ENCODE measurements at places on chromosomes 2 and 18.

GRCh38 chr2:174611854-174612253, 14.2 kb upstream of the WIPF1 start:
- DNase-seq, result no peak

DNA sequence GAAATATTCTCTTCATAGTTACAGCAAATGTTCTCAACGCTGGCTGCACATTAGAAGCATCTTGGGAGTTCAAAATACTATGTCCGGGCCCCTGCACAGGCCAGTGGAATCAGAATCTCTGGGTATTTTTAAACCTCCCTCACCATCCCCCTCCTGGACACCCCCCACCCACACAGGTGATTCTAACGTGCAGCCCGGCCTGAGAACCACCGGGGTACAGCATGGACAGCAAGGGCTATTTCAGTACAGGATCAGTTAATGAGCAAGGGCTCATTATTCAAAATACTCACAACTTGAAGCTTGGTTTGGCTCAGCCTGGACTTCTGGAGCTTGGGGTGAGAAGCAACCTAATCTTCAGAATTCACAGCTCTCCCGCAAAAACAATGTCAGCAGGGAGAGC, 31.4 kb downstream of the INO80C start:
- DNase-seq, result no peak

DNA sequence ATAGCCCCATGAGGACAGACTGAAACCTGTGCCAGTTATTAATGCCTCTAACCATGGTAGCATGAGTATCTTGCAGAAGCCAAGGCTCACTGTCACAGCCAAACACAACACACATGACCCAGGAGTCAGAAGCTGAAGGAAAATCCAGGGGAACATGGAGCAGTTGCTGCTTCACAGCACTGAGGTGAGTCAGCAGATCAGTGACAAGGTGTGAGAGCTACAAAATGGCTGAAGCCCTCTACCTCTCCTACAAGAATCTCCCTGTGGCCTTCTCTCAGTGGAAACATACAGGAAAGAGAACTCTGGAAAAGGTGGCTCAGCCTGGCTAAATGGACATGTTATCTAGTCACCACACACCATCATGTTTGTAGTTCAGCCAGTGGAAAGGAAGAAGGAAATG, 93.5 kb downstream of the NAB1 start:
- no peak for DNase-seq

- DNase-seq, result no peak
These were observed 41.7 kb downstream of the POLR1A start for GRCh38 chr2:86064006-86064405.

DNA sequence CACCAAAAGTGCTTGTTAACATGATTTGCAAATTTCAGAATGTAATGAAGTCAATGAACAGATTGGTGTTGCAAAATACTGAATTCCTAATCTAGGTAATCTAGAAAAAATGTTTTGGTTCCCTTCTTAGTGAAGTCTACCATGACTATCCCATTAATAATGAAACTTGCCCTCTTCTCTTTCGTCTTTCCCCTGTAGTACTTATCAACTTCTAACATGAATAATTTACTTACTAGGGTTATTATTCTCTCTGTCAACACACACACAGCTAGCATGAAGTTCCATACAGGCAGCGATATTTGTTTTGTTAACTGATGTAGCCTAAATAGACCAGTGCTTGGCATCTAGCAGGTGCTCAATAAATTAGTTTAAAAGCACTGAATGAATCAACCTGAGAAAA, 160.2 kb downstream of the NCK2 start:
- no peak for DNase-seq

DNA sequence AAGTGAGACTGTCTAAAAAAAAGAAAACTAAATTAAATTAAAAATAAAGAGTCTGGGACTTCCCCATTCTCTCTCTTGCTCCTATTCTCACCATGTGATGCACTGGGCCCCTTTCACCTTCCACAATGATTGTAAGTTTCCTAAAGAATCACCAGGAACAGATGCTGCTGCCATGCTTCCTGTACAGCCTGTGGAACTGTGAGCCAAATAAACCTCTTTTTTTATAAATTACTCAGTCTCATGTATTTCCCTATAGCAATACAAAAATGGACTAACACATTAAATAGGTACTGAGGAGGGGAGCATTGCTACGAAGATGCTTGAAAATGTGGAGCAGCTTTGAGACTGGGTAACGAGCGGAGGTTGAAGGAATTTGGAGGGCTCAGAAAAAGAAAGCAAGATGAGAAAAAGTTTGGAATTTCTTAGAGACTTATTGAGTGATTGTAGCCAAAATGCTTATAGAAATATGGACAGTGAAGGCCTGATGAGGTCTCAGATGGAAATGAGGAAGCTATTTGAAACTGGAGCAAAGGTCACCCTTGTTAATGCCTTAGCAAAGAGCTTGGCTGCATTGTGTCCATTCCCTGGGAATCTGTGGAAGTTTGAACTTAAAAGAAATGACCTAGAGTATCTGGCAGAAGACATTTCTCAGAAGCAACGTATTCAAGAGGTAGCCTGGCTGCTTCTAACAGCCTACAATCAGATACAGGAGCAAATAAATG, 128.7 kb downstream of the EIPR1 start:
- no peak for DNase-seq

- DNase-seq, result no peak
These were observed 5.1 kb downstream of the SFT2D3 start for GRCh38 chr2:127706215-127706990.

DNA sequence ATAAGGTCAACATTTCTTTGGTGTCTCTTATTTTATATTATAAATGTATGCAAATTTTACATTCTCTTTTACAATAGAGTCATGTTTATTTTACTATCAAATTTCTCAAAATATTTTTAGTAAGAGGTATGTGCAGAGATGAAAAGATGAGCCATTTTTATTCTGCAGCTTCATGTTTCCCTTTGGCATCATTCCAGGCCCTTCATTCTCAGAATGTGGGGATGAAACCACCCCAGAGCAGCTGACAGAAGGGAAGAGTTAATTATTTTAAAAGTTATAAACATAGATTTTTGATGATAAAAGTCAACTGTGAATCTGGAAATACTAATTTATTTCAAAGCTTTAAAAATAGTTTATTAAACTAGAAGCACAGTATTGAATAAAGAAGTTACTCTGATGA, 12.8 kb upstream of the FSHR start:
- no peak for DNase-seq

- no peak for DNase-seq
These were observed 10.0 kb downstream of the MAPK4 start for GRCh38 chr18:50569930-50570329.

DNA sequence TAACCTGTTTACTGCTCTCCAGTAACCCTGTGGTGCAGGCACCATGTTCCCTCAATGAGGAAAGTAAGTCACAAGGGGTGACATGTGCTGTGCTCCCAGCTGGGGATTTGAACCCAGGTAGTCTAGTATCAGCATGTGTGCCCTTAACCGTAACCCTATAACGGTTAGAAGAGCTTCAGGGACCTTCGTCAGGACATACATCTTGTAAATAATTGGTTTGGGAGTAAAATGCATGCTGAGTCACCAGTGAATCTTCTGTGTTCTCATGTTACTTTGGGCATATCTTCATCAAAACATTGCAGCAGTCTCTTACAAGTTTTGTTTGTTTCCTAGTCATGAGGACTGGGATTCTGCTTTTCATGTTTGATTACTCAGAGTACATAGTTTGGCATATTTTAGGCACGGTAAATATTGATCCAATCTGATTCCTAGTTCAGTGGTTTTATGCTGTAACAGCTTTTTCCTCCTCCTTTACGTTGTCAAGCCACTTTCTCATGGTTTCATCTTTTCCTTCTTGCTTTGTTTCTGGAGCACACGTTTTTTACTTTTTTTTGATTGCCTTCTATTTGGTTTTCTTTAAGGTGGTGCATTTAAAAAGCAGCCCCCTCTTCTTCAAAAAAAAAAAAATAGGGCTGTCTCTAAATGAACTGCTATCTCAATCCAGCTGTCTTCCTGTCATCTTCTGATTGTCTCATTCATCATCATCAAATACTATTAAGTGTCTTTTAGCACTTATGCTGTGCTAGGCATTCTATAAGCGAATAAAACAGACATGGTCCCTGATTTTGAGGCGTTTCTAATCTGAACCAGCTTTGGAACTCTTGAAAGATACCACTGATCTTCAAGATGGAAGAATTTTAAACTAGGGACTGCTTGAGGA, 50.4 kb downstream of the CLIP4 start:
- no peak for DNase-seq

DNA sequence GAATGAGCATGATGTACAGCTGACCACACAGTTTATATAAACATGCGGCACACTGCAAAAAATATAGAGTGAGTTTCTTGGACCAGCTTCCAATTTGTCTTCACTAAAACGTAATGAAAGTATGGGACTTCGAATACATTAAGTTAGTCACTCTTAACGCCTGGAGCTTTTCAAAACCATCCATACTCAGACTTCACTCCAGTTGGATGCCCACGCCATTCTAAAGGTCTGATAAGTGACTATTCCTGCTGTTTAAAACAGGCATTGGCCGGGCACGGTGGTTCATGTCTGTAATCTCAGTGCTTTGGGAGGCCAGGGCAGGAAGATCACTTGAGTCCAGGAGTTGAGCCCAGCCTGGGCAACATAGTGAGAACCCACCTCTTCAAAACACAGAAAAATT, 84.6 kb downstream of the MYL12B start:
- DNase-seq, result no peak

DNA sequence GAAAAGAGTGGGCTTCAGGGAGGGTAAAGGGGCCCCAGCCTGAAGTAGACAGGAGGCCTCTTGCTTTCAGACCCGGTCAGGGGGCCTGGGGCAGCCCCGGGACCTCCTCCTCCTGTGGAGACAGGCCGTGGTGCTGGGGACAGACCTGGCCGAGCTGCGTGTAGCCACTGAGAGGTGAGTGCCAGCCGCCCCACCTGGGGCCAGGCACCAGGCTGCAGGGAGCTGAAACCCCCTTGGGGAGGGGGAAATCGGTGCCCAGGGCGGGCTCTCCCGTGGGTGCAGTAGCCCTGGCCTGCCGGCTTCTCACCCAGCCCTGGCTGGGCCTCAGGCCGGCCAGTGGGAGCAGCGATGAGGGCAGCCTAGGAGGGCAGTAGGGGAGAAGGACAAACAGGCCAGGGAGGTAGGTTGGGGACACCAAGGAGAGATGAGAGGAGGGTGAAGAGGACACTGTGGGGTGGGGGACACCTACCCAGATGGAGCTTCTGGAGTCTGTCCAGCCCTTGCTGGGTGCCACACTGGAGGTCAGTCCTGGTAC, 24.0 kb downstream of the CROCC2 start:
- no peak for DNase-seq

DNA sequence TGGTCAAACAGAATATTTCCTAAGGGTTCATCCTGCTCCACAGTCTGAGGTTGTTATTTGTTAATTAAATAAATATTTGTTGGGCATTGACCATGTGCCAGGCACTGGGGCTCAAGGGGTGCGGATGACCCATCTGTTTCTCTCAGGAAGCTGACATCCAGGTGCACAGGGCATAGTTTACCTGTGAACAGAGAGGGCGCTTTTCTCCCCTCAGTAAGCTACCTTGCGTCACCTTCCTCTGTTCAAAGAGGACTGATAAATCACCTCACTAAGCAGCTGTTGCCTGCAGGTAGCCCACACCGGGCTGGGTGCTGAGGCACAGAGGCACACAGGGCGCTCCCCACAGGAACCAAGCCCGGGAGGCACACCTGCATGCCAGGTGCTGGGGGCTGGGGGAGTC, 41.6 kb downstream of the SH3RF3 start:
- no peak for DNase-seq

GRCh38 chr2:239482778-239483712, 82.2 kb upstream of the HDAC4 start:
- DNase-seq, result no peak

DNA sequence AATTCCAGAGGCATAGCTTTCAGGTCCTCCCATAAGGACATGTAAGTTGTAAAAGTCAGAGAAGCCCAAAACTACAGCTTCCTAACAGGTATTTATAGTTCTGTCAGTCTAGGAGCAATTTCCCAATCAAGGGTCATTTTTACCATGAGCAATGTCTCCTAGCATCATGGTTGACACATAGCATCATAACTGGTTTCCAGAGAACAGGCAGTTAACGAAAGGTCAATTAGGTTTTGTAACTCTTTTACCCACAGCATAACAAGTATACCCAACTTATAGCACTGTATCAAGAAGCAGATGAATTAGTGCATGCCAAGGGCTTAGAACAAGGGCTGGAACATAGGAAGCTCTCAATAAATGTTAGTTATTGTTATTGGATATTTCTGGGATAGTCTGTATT, 110.1 kb downstream of the MREG start:
- DNase-seq, result no peak

- no peak for DNase-seq
These were observed 215.1 kb upstream of the POU3F3 start for GRCh38 chr2:104638859-104639202.

DNA sequence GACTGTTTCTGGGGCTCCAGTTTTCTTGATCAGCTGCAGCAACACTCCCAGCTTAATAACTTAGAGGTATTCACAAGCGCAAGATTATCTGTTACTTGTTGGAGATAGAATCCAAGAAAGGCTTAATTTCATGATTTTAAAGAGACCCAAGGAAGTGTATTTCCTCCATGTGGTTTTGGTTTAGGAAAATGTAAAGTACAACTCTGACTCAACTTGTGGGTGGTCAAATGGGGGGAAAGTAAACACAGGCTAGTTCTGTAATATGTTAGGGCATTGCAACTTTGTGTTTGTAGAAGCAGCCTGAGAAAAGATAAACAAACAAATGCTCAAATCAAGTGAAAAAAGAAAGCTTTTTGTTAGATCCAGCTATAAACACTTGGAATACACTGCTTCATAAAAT, 90.1 kb upstream of the COL3A1 start:
- DNase-seq, result no peak

- no peak for DNase-seq
These were observed 149.6 kb downstream of the MTCL1 start for GRCh38 chr18:8854962-8855361.

- DNase-seq, result no peak
These were observed 116.5 kb upstream of the DLX2 start for GRCh38 chr2:172219201-172219600.

DNA sequence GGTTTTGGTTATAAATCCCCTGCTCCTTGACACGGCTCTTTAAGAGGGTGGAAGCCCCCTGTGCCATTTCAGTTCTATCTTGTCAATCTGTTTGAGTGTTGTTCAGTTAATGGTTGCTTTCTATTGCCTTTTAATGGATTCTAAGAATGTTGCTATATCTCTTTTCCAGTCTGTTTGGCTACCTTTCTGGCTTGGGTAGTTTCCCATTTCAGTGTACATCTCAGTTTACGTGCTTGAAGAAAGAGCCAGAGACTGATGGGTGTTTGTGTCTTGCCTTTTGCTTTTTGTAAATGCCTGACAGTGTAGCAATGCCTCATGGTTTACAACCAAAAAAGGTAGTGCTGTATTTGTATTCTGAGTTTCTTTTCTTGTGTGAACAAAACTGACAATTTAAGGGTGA, 45.3 kb downstream of the SPATS2L start:
- no peak for DNase-seq

DNA sequence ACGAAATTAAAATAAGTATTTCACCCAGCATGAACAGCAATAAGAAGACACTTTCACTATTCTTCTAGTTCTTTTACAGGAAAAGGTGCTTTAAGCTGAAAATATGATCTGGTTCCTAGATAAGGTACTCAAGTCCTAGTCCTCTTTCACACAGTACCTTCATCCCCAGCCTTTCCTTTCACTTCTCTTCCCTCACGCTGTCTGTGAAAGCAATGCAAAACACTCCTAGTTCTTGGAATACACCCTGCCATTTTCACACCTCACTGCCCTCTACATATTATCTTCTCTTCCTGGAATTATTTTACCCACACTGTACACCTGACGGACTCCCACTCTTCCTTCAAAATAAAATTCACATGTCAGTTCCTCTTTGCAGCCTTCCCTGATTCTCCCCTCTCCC, 82.9 kb downstream of the DNAH7 start:
- no peak for DNase-seq

All from substantia nigra (tissue), 51 donors.